ENCODE measurements at places on chromosomes 7 and 10.

- DNase-seq, result no peak
Measured at GRCh38 chr7:37281368-37282092, 167.1 kb downstream of the ELMO1 start.

DNA sequence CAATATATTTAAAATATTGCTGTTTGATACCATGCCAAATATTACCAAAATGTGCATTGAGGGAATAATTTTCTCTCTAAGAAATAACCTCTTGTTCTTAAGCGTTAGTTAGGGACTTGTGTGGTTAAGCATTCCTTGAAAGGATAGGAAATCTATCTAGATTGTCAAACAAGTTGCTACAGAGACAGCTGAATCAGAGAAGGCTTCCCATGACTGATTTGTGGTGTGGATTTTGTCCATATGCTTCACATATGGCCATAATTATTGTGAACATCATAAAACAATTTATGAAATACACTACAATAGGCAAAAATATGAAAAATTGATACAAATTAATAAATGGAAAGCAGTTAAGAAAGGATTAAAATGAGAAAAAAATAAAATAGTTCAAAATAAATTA lies 96.3 kb downstream of the GNAT3 start:
- DNase-seq, result no peak

- no peak for DNase-seq
Measured at GRCh38 chr7:92560602-92561001, 29.6 kb downstream of the FAM133B start.

DNA sequence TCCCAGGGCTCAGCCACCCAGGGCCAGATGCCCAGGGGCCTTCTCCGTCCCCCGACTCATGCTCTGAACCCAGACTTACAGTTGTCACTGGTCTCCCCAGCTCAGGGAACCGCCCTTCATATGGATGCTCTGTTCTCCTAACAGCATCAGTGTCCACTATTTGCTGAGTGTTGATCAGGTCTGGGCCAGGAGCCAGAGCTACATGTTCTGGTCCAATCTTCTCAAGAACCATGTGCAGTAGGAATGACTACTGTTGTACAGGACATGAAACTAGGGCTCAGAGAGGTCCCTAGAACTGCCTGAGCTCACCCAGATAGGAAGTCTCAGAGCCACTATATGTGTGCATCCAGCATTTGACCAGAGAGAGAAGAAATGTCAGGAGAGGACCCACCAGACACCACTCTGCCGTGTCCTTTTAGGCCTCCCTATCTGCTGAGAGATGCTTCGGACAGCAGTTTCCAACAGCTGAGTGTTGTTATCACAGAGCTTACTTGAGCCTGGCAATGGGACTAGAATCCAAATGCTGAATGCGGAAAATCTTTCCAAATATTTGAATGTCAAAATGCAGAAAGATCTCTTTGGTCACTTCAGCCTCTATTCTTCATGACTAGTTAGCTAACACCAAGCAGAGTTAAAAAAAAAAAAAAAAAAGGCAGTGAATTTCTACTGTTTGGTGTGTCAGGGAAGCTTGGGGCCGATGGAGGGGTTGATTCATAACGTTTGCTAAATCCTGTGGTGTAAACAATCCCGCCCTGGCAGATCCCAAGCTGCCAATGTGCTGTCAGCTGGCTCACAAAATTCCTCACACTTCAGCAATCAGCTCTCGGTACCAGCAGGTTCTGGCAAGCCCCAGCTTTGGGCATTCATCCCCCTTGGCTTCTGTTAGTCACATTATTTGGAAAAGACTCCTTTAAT lies 246.1 kb downstream of the TNS3 start:
- no peak for DNase-seq
